ENCODE measurements at places on chromosomes 4 and X. TPM values are rescaled to one million over a fixed set of nuclear protein-coding genes. Genes with fewer than 3 reads are reported as not detected.

Gene FGD1
- total RNA-seq = 9.1 TPM

Gene NKX6-1
- total RNA-seq = not detected

Gene PCGF3
- 26.0 TPM for total RNA-seq

Gene MXRA5
- total RNA-seq = 79.1 TPM

Gene MMAA
- 7.6 TPM for total RNA-seq

Gene FAM9B
- not detected for total RNA-seq

Gene MAGEA12
- total RNA-seq = not detected

All from GM23248 (cell line).